Umbilical cord (tissue), 2 donors: ENCODE measurements at places on chromosomes 13 and 19. TPM values are rescaled to one million over a fixed set of nuclear protein-coding genes. Genes with fewer than 3 reads are reported as not detected.

ZNF331 gene
- 13.5 TPM for total RNA-seq

PTPRH gene
- 0.24 TPM for total RNA-seq

DPF1 gene
- 2.2 TPM for total RNA-seq

MBD3L3 gene
- 1.9 TPM for total RNA-seq

TJP3 gene
- total RNA-seq = not detected

DNA sequence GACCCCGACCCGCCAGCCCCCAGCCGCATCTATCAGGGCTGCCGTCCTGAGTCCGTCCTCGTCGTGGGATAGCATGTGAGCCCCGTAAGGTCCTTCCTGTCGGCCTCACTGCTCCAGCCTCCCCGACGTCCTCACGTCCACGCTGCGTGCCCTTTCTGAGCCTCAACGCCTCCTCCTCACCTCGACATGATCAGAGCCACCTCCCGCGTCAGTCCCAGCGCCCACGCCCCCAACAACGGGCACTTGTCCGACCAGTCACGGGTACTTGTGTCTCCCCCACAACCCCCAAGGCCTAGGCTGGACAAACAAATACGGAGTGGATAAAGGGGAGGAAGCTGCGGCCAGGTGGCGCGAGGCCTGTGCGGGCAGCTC is 665 bp downstream of the ZNF497 start:
- no peak for DNase-seq

DNA sequence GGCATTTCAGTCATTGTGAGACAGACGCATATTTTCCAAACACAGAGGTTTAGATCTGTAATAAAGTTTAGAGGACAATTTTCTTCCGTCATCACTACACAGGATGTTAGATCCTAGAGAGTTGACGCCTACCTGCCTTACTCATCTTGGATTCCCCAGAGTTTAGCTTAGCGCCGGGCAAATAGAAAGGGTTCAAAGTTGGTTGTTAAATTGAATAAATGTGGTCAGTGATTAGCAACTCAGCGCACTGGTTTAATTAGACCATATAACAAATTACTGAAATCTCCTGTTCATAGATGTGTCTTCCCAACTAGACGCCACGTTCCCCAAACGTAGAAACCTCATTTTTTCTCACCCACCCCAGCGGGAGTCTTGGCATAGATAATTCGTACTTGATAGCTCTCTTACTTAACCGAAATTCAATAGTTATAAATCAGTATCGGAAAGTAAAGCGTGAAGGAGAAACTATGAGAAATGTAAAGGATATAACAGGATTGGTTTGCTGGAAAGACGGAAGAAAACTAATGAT is 726 bp upstream of the UFM1 start:
- peak; percentile 40 for DNase-seq

DNA sequence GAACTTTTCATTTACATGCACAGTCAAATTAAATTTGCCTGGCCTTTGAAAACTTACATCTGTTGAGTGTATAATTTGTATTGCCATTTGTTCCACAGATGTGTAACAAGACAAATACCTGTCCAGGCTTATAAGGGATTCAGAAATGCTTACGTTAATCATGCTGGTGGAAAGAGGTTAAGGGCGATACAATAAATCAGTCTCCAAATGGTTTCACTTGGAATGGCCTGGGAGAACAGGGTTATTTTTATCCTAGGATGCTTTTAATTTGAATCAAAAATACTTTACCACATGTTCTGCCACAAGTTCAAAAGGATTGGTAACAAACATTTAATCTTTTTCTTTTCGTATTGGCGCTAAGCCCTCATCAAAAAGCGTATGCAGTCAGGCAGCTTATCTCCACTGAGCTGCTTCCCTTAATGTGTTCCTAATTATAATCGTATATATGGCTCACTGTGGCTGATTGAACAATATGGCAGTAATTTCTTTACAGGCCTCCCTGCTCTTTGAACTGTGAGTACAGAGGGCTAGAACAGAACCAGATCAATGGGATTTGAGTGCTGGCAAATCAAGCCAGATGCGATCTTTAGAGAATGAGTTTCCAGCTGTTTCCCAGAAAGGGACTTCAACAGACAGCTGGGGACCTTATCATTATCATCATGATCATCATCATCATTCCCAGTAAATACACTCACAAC is 425.7 kb downstream of the SPRY2 start:
- peak; percentile 40 for DNase-seq

GRCh38 chr19:4360081-4360569 is 16.8 kb downstream of the MPND start:
- DNase-seq = no peak

DNA sequence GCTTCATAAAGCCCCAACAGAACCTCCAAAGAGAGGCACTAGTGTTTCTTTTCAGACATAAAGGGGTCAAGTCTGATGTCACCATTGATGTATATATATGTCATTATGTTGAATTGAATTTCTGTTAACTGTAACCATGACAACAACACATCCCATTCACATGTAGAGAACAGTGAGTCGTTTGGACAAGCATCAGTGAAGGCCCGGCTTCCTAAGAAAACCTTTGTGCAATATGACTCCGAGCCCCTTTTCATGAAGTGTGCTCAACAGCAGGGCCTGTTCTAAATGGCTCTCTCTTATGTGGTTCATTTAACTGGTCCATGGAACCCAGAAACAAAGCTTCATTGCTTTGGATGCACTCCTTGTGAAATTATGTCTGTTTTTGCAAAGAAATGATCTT is 67.2 kb upstream of the UBL3 start:
- no peak for DNase-seq

DNA sequence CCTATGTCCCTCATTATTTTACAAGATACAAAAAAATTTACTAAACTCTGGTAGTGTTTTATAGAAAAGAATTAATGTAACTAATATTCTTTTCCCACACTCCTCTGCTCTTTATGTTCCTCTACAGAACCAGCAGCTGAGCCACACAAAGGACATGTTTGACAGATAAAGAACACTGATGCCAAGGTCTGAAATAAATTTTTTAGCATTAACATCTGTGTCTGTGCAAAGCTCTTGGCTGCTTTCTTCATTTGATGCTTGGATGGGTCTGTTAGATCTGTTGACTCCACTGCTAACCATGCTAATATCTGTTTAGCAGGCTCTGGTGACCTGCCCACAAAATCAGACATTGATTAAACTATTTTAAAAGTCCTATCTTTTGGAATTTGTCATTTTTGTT is 2363.8 kb downstream of the PCDH9 start:
- no peak for DNase-seq
